Dorsolateral prefrontal cortex (tissue), 122 donors: ENCODE measurements at places on chromosomes 2 and 18.

DNA sequence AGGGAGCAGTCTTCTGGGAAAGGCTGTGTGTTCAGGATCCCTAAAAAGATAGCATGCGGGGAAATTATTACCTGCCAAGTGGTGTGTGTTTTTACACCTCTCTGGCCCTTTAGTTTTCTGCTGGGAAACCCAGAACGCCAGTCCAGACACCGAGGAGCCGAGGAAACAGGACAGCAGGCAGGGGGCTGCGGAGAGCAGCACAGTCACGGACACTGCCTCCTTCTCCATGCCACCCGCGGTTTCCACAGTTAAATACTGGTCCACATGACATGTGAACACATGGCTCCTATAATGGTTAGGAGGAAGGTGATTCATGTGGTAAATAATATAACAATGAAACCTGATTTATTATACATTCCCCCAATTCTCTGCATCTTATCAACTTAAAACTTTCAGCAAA is 20.4 kb downstream of the CNOT11 start:
- no peak for DNase-seq

GRCh38 chr2:39118786-39119499 is 1.9 kb downstream of the SOS1 start:
- DNase-seq: no peak

DNA sequence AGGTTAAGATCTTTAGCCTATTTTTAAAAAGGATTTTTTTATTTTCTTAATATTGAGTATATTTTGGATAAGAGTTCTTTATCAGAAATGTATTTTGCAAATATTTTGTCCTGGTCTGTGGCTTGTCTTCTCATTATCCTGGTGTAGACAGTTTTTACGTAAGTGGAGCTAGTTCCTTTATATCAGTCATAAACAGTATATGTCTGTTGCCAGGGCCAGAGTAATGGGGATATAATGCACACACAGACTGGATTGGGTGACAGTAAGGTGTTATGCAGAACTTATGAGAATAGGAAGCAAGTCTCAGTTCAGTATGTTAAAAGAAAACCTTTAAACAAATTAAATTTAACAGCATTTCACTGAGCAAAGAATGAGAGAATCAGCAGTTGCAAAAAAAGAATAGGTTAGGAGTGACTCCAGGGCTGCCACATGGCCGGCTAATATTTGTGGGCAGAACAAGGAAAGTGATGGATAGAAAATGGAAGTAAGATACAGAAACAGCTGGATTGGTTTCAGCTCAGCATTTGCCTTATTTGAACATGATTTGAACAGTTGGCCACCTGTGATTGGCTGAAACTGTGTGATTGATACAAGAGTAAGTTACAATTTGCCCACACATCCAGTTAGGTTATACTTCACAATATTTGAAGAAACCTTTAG is 61.1 kb upstream of the ZNG1B start:
- DNase-seq: no peak

DNA sequence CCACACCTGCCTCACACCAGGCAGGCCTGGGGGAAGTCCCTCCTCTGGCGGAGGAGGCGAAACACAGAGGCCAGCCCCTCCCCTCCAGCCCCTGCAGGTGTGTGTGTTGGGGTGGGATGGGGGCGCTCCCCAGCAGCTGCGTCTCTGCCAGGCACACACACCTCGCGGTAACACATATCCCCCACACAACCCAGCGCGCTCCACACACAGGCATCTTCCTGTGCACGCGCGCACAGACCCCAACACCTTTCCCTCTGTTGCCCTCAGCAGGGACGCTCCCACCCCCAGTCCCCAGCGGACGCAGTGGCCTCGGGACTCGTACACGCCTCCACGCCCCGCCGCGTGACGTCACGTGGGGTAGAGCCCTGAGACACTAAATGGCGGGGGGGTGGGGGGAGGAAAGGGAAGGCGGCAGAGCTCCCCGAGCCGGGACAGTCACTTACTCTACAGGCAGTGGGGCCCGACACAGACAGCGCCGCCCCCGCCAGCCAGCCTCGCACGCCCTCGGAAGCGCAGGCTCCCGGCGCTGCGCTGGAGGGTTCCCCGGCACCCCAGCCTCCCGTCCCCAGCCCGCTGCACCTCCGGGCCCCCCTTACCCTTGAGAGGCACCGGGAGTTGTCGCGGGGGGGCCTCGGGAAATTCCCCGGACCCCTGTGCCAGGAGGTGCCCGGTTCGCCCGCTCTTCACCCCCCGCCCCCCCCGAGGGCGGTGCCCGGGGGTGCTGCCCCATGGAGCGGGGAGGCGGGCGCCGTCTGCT is at the start of gene WNT10A:
WNT10A (plus strand) TSS at position 751 of the 757 bp plus-strand sequence. CDS start 144 bp downstream, outside the sequence.
- peak; percentile 38 for DNase-seq

- DNase-seq: no peak
Measured at GRCh38 chr2:101993772-101994171, 2.0 kb downstream of the IL1R2 start.

DNA sequence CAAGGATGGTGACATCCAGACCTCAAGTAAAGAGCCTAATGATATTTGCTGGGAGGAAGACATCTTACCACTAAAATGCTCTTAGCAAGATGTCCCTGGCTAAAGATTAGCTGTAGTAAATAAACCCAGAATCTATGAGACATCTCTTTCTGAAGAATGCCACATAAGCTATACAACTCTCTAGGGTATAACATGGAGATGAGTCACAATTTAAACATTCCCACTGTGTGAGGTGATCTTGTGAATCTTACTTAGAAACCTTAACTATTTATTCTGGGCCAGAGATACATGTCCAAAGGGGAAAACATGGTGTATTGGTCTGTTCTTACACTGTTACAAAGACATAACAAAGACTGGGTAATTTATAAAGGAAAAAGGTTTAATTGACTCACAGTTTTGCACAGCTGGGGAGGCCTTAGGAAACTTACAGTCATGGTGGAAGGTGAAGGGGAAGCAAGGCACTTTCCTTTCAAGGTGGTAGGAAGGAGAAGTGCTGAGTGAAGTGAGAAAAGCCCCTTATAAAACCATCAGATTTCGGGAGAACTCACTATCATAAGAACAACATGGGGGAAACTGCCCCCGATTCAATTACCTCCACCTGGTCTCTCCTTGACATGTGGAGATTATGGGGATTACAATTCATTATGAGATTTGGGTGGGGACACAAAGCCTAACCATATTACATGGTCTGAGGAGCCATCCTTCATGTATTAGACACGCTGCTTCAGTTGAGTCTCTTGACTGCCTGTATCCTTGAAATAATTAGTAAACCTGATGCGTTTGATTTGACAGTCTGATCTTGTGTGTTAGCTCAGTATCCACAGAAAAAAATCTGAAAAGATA is 17.1 kb downstream of the KRCC1 start:
- DNase-seq: no peak

DNA sequence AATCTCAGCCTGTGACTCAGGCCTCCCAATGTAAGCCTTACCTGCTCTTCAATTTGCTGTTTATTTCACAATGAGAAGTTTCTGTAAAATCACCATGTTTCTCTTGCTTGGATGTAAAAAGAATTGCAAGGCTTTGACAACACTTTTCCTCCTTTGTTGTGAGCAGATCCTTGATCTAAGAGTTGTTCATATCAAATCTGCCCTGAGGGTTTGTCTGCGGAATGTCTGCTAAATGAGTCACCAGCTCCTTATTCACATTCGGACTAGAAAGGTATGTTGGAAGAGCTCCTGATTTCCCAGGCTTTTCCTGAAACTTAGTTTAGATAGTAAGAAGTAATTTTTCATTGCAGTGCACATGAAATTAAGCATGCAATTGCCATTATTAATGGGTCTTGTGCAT is 268.2 kb upstream of the TCF4 start:
- DNase-seq: no peak

GRCh38 chr18:74281980-74282754 is 9.6 kb downstream of the CYB5A start:
- no peak for DNase-seq

GRCh38 chr2:64666810-64667438 is 13.2 kb upstream of the SERTAD2 start:
- no peak for DNase-seq

- DNase-seq: no peak
Measured at GRCh38 chr2:212361174-212361756, 177.3 kb downstream of the ERBB4 start.

DNA sequence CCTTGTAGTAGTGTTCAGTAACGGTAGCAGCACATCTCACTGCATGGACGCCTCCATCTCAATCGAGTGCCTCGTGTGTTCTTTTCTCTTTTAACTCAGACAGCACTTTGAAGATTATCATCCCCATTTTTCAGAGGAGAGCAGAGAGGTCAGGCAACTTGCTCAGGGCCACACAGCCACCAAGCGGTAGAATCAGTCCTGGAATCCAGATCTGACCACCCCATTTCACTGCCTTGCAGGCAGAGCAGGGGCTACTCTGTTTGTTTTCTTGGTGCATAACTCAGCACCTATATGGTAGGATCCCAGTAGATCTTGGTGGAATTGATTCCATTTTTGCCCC is 129.5 kb downstream of the SMAD7 start:
- DNase-seq: no peak

GRCh38 chr18:10727477-10727876 is 201.7 kb downstream of the NAPG start:
- peak; percentile 54 for DNase-seq

- DNase-seq: no peak
Measured at GRCh38 chr2:120352696-120353590, 7.0 kb downstream of the INHBB start.

- DNase-seq: no peak
Measured at GRCh38 chr18:10850840-10851239, 298.5 kb downstream of the PIEZO2 start.

DNA sequence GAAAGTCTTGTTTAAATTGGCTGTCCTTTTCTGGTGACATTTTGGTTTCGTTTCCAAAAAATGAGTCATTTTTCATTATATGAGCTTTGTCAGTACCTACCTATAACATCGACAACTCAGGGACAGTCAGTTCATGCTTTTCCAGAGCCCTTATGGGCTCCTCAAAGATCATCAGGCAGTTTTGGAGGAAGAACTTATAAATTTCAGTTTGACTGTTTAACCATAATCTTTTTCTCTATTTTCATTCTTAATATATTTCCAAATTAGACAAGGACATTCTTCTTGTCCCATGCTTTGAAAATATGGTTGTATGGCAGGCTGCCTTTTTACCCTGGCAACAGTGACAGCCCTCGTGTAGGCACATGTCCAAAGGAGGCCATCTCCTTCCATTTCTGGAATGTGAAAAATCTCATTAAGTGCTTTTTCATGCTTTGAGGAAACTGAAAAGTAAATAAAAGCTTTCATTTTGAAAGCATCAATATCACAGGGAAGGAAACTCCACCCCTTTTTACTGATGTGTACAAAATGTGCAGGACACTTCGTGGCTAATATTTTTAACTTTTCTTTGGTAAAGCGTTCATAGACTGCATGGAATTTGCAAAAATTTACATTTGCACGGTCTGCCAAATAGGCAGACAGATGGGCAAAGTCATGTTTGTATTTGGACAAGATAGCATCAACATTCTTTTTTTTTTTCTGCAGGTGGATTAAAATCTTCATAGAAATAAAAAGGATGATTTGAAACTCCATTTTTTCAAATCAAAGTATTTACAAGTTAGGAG is 7.2 kb upstream of the PROC start:
- DNase-seq: no peak

GRCh38 chr2:96838345-96839292 is 5.2 kb downstream of the ANKRD23 start:
- no peak for DNase-seq

DNA sequence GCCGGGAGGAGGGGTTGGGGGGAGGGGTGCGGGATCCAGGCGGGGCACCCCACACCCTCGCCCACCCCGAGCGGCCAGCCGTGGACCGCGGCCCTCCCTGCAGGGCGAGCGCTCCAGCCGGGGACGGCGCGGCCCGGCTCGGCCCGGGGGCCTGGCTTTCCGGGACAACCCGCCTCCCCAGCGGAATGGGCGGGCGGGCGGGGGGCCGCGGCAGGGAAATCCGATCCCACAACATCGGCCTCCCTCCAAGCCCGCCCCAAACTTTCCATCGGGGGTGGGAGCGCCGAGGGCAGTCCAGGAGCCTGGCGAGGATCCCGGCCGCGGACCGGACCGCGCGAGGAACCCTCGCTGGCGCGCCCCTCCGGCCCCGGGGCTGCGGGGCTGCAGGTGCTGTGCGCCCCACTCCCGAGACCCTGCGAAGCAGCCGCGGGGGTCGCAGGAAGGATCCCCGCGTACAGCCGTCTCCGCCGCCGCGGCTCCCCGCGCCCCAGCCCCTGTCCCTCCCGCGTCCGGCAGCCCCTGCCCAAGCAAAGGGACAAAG is 529 bp downstream of the SEMA4C start:
- DNase-seq: no peak

GRCh38 chr2:120442923-120443571 is 97.1 kb downstream of the INHBB start:
- no peak for DNase-seq

DNA sequence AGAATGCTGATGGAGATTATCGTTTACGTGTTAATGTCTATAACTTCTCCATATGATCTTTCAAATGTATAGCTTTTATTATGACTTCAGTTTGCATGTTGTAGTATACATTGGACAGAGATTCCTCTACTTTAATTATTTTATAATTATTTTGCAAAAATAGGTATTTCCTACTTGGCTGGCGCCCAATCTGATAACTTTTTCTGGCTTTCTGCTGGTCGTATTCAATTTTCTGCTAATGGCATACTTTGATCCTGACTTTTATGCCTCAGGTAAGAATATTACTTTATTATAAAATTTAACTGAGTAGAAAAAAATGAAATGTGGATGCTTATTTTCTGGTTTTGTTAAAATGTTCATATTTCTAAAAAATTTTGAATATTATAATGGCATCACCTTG is 18.1 kb upstream of the ADGRF3 start:
- DNase-seq: no peak

- DNase-seq: no peak
Measured at GRCh38 chr2:43289331-43289730, 62.9 kb upstream of the ZFP36L2 start.

DNA sequence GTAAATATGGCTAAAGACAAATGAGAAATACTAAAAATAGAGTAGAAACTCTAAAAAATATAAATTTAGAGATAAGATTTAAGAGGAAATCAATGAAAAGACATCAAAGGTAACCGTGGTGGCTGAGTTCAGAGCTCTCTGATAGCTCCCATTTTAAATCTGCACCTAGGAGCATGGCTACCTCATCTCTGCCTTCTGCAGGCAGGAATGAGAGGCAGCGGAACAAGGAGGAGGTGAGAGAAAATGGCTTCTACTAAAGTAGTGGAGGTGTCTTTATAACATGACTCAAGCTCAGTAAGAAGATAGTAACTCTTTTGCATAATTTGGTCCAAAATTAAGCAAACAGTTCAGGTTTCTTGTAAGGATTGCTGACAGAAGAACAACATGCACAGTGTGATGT is 758.7 kb upstream of the FSHR start:
- DNase-seq: no peak

DNA sequence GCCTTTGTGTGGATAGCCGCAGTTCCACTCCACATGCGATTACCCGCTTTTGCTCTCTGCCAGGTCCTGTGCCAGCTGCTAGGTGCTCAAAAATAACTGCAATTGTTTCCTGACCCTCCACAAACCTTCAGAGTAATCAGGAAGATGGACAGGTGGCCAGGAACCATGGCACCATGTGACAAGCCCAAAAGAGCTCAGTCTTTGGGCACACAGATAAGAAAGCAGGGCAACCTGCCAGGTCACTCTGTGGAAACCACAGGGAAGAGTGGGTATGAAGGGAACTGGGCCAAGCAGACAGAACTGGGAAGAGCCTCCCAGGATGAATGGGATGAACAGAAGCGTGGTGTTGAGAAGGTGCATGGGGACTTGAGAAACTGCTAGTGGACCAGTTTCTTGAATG is 79.4 kb upstream of the AGAP1 start:
- DNase-seq: no peak

- no peak for DNase-seq
Measured at GRCh38 chr2:216650626-216651257, 17.5 kb downstream of the IGFBP2 start.
